ENCODE measurements at places on chromosomes 16 and 17. TPM values are rescaled to one million over a fixed set of nuclear protein-coding genes. Genes with fewer than 3 reads are reported as not detected.

GRCh38 chr16:57886427-57886826 is 84.1 kb upstream of the KIFC3 start:
- DNase-seq, result no peak

- no peak for DNase-seq
Observed at GRCh38 chr16:10744370-10745030, 858 bp downstream of the NUBP1 start.

DNA sequence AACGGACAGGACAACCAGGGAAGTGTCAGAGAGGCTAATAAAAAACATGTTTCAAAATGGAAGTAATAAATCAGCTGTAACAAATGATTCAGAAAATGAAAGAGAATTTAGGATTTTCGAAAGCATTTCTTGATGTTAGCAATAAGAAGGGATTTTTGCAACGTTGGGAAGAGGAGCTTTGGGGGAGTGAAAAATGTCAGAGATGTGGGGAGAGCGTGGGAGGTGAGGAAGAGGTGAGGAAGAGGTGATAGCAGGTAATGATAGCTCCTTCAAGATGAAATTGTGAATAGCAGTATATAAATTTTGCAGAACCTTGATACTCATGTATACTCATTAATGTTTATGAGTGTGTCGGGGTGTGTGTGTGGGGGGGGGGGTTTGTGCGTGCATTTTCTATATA is 76.2 kb upstream of the COX10 start:
- DNase-seq, result no peak

DNA sequence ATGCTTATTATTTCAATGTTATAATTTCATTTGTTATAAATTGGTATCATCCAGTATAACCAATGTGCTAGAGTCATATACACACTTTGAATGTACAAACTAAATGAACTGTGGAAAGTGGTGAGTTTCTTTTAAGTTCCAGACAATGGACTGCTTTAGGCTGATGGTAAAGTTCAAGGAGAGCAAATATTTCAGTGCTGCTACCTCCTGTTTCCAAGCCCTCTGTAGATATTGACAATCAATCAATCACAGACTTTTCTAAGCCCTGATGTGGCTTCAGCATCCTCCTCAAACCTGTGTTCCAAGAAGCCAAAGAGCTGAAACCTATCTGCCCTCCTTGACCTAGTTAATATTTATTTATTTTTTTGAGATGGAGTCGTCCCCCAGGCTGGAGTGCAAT is 28.2 kb upstream of the SREBF1 start:
- DNase-seq, result no peak

DNA sequence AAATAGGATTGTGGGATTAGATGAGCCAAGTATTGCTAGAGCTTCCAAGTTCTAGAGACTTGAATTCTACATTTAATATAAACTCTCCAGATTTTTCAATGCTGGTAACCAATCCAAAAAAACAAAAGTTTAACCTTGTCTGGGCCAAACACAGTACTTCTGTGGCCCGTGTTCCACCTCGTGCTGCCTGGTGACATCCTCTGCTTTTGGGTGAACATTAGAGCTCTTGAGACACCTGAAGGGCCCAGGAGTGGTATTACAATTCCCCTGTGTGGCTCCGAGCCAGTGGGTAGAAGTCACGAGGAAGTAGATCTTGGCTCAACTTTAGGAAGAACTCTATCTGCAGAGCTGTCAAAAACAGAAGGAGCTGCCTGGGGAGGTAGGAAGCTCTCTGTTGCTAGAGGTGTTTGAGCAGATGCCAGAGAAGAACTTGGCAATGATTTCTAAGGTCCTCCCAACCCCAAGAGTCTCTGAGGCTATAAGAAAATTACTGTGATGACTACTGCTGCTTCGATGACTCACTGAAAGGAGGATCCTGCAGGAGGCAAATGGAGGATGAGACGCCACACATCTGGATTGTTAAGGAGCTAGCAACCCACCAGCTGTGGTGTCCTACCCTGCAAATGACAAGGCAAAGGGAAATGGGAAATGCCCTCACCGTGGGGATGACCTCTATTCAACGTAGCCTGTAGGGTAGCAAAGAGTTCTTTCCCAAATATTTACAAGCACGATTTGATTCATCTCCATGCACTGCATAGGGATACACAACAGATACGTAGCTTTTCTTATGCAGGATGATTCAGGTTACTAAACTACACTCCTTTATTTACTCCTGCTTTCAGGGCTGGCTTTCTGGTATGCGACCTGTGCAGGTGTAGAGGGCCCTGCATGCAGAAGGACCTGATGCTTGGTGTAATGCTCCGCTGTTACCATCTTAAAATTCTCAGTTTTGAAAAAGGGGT is 45.8 kb upstream of the GAS7 start:
- DNase-seq, result no peak

- no peak for DNase-seq
Observed at GRCh38 chr16:820748-821147, 20.2 kb upstream of the GNG13 start.

DNA sequence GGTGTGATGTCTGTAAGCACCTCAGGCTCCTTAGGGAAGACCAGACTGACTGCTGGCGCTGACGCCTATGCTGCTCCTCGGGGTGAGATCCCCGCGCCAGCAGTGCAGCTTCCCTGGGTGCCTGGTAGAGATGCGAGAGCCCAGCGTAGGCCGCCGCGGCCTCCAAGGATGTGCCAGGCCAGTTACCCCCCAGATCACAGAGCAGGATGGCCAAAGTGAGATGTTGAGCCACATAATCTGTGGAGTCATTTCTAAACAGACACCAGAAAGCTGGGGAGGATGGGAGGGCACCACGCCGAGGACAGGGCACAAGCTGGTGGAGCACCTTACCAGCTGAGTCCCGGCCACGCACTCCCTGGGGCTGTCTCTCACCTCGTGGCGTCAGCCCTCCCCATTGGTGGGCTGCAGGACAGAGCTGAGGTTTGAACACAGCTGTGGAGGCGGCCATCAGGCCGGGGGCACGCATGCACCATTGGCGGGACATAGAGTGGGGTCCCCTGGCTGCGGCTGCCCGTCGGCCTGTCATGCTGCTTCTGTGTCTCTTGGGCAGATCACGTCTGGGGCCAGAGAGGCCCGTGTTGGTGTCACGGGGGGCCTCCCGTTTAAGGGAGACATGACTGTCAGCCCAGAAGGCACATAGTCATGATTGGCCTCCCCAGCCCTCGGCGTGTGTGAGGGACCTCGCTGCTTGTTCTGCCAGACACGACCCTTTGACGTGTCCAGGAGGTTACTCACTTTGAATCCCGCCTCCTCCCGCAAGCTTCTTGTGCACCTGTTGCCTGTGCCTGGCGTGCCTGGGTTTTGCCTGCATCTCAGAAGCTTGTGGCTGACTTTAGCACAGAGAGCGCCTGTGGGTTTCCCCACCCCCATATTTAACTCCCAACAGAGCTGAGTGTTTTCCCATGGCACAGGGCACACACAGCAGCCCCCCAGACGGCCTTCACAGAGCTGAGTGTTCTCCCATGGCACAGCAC is 21.9 kb downstream of the MAPK8IP3 start:
- no peak for DNase-seq

GRCh38 chr17:79365836-79366770 is 244.7 kb downstream of the RBFOX3 start:
- no peak for DNase-seq

DNA sequence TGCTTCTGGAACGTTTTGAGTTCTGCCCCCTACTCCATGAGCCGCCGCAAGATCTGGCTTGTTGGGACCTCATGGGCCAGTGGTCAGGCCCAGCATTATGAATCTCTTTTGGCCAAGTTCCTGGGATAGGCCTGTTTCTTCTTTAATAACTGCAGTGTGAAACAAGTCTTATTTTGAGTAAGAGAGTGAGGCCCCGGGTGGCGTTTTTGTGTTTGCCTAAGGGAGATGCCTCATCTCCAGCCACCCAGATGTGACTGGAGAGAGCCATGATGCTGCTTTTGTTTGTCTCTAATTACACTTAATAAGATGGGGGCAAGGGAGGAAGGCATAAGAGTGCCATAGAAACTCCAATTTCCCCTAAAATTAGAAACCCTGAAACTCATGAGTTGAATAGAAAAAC is 39.8 kb downstream of the KSR1 start:
- DNase-seq, result no peak

DNA sequence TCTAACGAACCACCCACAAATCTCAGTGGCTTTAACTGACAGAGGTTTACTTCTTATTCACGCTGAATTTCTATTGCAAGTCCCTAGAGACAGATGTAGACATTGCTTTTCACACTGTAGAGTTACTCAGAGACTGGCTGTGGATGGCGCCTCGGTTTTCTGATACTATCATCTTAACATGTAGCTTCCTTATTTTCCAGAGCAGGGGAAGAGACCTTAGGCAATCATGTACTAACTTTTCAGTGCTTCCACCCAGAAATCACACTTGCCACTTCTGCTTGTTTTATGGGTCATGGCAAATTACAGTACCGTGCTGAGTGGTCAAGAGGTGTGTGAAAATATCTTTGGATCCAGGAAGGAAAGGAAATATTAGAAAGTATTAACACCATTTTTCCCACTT is 65.4 kb downstream of the MAF start:
- DNase-seq, result no peak

GRCh38 chr16:85753976-85754375 is 3.1 kb upstream of the C16orf74 start:
- no peak for DNase-seq

- no peak for DNase-seq
Observed at GRCh38 chr17:75684924-75685323, 17.8 kb downstream of the SAP30BP start.

DNA sequence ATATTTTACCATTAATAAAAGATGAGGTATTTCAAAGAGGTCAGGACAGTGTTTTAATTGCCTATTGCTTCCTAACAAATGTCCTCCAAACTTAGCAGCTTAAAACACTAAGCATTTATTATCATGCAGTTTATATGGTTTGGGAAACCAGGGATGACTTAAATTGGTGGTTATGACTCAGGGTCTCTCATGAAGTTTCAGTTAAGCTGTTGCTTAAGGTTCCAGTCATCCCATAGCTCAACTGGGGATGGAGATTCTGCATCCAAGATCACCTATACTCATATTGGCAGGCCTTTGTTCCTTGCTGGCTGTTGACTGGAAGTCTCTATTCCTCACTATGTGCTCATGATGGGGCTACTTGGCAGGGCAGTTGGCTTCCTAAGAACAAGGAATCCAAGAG is 1329.9 kb upstream of the GOT2 start:
- no peak for DNase-seq

- DNase-seq, result no peak
Observed at GRCh38 chr17:27965224-27965623, 72.1 kb upstream of the LYRM9 start.

DNA sequence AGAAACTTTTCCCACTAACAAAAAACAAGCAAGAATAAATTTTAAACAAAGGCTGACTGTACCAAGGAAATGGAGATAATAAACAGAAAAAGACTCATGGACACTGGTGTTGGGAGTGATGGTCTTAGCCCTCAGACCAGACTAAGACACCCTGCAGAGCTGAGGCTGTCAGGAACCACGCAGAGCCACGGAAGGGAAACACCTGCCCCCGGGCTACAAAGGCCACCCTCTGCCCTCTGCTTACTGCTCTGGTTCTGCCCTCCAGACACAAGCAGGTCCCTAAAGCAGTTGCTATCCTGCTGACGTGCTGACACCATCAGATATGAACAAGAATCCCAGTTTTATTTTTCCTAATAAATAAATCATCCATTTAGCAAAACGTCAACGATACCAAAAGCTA is 80.0 kb downstream of the ANKRD11 start:
- DNase-seq, result no peak

- DNase-seq, result no peak
Observed at GRCh38 chr17:63505341-63505740, 17.8 kb upstream of the KCNH6 start.

DNA sequence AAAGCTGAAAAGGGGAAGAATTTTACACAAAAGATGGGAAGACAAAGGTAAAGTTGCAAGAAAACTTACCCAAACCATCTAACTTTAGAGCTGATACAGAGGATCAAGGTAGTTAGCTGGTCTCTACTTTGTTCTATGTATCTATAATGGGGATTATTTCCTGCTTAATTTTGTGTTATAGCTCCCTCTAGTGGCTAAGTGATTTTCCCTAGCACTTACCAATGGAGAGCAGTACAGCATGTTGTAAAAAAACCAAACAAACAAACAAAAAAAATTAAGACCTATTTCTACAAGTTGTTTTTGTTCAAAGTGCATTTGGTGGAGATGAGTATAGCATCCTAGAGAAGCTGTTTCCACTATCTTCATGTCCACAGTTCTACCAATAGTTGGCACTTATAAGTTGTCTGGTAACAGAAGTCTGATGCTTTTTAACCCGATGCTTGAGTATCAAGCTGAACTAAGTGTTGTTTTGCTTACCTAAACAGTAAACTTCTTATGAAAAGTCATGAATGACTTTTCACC is 7.5 kb downstream of the SRSF1 start:
- peak; percentile 72 for DNase-seq

GRCh38 chr16:49268667-49269066 is 13.0 kb downstream of the CBLN1 start:
- DNase-seq, result no peak

DNA sequence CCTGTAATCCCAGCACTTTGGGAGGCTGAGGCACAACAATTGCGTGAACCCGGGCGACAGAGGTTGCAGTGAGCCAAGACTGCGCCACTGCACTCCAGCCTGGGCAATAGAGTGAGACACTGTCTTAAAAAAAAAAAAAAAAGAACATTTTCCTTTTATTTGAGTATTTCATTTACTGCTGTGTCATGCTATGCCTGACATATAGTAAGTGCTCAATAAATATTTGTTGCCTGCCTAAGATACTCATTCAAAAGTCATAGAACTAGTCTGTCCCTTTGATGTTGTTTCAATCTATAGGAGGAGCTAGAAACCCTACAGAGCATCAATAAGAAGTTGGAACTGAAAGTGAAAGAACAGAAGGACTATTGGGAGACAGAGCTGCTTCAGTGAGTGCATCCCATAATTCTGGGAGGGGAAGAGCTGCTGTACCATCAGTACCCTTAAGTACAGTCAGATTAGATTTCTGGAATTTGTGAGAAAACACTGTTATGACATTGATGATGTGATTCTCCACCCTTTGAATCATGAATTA is 20.0 kb downstream of the CALCOCO2 start:
- DNase-seq, result no peak

TVP23A gene
- not detected for total RNA-seq

SLC52A1 gene
- 0.25 TPM for total RNA-seq

FLYWCH1 gene
- total RNA-seq, result 26.6 TPM

TEX19 gene
- total RNA-seq, result not detected

ADGRG3 gene
- total RNA-seq, result 9.2 TPM

KIF2B gene
- not detected for total RNA-seq

OTOP3 gene
- total RNA-seq, result not detected
